ENCODE measurements at places on chromosomes 3 and 15.

GRCh38 chr15:97561529-97561928 lies 399.0 kb upstream of the ARRDC4 start:
- DNase-seq = no peak

GRCh38 chr15:41934843-41935242 lies 37.5 kb downstream of the EHD4 start:
- no peak for DNase-seq

GRCh38 chr3:72015463-72015862 lies 230.5 kb upstream of the PROK2 start:
- DNase-seq = no peak

DNA sequence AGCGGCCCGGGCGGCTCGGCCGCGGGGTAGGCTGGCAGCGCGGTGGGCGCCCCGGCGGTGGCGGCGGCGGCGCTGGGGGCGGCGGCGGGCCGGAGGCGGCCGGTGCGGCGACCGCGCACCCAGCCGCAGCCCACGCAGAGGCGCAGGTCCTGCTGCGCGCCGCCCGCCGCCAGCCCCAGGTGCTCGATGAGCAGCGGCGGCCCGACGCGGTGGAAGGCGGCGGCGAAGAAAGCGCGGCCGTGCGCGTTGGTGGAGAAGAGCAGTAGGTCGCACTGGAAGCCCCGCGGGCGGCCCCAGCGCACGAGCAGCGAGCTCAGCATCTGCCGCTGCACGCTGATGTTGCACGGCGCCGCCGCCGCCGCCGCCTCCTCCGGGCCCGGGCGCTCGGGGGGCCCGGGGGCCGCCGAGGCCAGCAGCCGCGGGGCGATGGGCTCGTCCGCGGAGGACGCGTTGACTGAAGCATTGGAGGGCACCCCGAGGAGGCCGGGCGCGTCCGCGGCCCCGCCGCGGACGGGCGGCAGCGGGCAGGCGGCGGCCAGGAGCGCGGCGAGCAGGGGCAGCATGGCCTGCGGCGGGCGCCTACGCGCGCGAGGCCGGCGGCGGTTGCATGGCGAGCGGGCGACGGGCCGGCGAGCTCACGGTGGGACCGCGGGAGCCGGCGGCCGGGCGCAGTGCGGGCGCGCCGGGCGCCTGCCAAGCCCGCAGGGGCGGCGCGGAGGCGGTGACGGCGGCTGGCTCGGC lies 452 bp downstream of the TMEM158 start:
- no peak for DNase-seq

DNA sequence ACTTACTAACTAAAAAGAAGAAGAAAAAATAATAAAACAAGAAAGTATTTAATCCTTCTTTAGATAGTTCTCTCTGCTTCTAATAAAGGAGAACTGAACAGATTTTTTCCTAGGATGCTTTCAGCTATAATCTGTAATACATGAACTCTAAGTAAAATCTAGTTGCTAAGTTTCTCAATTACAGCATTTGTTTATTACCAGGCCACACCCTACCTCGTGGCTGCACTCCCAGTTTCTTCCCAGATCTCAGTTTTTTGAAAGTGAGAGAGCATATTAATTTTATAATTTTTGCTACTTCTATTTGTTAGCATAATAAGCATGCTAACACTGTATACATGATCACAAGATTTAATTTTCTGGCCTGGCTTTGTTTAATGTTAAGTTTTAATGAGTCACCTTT lies 258.3 kb downstream of the IL5RA start:
- DNase-seq = no peak

GRCh38 chr3:156094391-156094790 lies 26.0 kb upstream of the KCNAB1 start:
- DNase-seq = no peak

Data from SHP77 (cell line).